HL-60 (cell line): ENCODE measurements at places on chromosomes 5 and 9.

- no peak for DNase-seq
Observed at GRCh38 chr9:1151691-1152090, 101.5 kb downstream of the DMRT2 start.

DNA sequence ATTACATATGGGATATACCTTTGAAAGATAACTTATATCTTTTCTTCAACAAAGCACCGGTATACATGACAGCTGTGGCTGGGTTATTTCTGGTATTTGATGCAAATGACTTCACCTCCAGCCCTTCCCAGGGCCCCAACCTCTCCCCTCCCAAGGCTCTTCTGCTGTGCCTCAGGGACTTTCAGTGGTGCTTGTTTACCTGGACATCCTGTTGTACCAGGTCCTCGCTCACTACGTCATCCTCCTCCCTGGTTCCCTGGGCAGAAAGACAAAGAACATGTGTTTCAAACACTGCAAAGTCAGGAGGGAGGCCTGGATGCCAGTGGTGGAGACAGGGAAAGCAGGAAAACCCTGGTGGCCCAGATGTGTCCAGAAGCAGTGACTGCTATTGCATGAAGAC, 23.4 kb downstream of the ANXA6 start:
- no peak for DNase-seq

DNA sequence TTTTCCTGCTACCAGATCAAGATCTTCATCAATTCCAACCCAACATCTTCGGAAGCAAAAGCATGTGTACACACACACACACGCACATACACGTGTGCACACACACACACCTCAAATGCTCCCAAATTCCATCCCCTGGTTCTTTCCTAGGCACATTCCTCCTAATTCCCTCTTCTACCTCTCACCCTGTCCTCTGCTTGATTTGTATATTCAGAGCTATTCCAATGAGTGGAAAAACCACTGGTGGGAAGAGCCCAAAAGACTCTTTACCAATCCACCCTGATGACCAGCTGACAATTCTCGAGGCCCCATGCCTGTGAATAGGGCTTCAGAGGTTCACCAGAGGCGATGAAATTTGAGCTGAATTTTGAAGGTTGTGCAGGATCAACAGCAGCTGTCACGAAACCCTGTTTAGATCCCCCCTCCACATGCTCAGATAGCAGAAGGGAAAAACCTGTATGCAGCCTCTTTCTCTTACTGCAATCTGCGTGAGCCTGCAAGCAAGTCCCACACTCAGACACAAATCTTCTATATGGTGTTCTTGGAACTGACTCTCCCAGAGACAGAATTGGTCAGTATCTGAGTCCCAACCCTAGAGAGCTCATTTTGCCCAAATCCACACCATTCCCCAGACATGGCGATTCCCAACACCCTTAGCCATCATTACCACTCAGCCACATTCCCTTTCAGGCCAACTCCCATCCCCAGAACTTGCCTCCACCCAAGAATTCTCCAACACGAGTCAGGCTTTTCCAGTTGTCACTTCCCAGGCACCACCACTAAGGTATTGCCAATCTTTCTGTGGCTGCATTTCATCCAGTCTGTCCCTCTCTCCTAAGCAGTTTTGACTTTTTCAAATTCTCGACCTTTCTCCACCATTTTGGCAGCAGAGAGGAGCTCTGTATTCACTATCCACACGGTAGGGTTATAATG, 4.3 kb upstream of the TRIO start:
- no peak for DNase-seq

DNA sequence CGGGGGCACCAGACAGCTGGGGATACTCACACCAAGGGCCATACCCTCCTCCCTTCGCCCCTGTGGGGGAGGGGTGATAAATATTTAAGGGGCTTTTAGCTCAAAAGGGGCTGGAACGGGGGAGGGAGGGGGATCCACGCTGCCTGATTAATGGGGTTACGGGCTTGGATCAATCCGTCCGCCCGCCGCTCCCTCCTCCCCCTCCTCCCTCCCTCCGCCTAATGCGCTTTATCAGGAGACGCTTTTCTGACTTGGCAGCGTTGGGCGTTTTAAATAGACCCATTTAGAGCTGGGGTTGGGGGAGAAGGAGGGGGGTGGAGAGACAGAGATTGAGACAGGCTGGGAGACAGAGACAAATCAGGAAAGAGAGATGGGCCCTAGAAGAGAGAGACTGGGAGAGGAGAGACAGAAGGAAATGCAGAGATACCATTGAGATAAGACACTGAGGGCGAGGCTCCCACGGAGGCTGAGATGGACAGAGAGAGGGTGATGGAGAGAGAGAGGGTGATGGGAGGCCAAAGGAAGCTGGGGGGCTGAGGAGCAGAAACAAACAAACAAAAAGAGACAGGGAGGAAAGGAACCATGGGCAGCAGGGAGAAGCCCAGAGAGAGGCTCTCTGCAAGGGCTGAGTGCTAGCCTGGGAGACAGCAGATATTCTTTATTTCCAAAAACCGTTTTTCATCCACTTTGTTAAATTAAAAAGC, 10.3 kb downstream of the CNTFR start:
- no peak for DNase-seq

- DNase-seq: no peak
Observed at GRCh38 chr9:18496256-18497000, 22.5 kb downstream of the ADAMTSL1 start.

GRCh38 chr9:91802391-91802790, 147.6 kb downstream of the ROR2 start:
- peak; percentile 47 for DNase-seq

GRCh38 chr9:91824601-91825305, 125.3 kb downstream of the ROR2 start:
- no peak for DNase-seq

- DNase-seq: no peak
Observed at GRCh38 chr9:129476821-129477611, 143.9 kb downstream of the C9orf50 start.

- no peak for DNase-seq
Observed at GRCh38 chr5:13558408-13558807, 386.1 kb downstream of the DNAH5 start.

GRCh38 chr9:77533671-77534070, 114.5 kb downstream of the GNA14 start:
- no peak for DNase-seq

DNA sequence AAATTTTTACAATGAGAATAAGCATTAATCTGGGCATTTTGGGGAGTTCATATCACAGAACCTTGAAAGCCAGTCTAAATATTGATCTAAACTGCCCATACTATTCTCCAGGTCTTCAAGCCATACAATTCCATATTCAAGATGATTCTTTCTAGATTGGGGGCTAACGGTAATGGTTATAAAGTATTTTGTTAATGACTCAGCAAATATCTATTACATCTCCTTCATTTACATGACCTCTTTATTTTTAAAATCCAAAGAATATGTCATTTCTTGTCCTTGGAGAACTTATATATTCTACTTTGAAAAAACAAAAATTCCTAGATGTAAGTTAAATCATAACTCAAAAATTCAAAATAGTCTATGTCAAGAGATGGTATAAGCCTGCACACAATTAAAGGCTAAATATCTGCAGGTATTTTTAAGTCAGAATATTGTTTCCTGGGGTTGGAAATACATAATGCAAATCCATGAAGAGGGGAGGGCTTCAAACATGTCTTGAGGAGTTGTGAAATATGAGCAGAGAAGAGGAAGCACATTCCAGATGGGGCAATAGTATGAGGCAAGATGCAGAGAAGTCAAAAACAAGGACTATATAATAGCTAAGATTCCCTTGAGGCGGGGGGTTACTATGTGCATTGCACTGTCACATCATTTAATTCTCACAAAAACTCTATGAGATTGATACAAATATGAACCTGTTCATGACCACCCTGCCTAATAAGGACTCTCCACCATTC, 526.4 kb downstream of the NR2F1-AS1 start:
- DNase-seq: peak; percentile 42

GRCh38 chr9:83675466-83675865, 32.3 kb downstream of the UBQLN1 start:
- DNase-seq: no peak

GRCh38 chr9:118734696-118735095, 634.5 kb downstream of the BRINP1 start:
- DNase-seq: no peak

- no peak for DNase-seq
Observed at GRCh38 chr9:125992557-125992956, 245.4 kb downstream of the PBX3 start.

DNA sequence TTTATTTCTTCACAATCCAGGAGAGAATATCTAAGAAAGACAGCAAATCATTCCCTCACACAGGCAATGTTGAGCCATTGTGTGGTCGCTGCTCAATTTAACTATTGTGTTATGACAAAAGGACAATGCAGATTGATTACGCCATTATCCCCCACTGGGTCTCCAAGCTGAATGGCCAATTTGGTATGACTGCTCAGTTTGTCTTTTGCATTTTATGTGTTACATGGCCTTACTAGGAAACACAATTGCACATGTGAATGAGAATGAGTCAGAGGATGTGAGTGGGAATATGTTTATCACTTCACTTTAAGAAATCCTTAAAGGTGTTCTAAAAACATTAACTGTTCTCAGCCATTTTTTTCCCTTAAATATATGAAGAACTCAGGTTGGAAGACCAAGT, 108.3 kb downstream of the FAM174A start:
- no peak for DNase-seq

DNA sequence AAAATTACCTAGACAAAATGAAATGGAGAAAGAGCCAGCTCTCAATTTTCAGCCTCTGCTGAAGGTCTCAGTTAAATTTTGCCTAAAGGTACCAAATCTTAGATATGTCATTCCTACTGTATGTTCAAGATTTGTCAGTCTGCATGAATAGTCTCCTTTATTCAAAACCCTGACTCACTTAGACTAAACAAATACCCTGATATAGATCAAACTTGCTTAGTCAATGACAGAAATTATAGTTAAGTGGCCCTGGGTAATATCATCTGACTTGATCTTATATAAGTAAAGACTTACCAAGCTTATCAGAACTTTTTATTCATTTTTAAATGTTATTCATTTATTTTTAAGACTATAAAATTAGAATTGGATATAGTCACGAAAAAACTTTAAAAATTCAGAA, 12.2 kb downstream of the MEGF9 start:
- DNase-seq: no peak

DNA sequence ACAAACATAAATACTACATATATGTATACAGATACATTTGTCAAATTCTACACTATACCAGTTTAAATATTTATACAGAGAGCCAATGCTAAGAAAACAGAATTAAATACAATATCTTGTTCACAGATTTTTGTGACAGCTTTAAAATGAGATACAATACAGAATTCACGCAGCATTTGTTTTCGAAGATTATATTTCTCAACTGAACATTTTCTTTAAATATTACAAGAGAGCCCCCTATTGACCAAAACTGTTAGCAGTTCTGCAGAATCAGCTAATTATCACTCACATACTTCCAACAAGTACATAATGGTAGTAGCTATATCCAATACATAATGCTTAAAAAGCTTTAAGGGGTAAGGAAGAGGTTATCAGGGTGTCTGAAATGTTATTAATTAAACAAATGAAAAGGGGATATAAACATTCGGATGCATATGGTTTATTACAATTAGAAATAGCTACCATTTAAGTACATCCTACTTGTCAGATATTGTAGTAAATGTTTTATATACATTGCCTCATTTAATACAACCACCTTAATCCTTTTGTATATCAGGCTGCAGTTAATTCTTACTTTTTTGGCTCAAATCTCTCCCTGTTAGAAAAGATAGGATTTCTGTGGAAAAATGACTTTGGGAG, 31.7 kb downstream of the ZDHHC21 start:
- DNase-seq: no peak

- DNase-seq: peak; percentile 98
Observed at GRCh38 chr5:151213803-151214613, 9.9 kb downstream of the CCDC69 start.

- no peak for DNase-seq
Observed at GRCh38 chr5:31054453-31054852, 139.0 kb upstream of the CDH6 start.

DNA sequence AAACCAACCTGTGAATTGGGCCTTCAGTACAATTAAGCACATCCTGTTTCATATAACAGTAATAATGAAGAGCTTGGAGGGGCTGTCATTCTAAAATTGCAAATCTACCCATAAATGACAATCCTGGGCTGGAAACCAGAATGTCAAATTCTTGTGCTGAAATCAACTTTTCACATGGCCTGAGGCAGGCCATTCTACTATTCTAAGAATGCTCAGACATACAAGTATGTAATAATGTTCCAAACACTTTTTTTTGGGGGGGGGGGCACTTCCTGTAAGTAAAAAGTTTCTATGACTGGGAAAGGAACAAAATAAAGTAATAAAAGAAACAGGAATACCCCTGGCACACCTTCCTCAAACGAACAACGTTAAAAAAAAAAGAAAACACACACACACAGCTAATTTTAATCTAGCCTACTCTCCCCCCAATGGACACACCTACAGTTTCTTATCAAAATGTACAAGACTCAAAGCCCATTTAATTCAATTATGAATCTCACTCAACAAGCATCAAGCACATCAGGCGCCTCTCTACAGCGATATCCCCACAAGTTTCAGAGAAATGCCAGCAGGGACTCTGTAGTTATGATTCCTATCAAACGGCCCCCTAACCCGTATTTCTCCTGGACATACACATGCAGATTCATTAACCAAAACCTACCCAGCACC, 1.4 kb downstream of the ETF1 start:
- DNase-seq: no peak

GRCh38 chr5:24963611-24964010, 318.8 kb upstream of the CDH10 start:
- DNase-seq: no peak

DNA sequence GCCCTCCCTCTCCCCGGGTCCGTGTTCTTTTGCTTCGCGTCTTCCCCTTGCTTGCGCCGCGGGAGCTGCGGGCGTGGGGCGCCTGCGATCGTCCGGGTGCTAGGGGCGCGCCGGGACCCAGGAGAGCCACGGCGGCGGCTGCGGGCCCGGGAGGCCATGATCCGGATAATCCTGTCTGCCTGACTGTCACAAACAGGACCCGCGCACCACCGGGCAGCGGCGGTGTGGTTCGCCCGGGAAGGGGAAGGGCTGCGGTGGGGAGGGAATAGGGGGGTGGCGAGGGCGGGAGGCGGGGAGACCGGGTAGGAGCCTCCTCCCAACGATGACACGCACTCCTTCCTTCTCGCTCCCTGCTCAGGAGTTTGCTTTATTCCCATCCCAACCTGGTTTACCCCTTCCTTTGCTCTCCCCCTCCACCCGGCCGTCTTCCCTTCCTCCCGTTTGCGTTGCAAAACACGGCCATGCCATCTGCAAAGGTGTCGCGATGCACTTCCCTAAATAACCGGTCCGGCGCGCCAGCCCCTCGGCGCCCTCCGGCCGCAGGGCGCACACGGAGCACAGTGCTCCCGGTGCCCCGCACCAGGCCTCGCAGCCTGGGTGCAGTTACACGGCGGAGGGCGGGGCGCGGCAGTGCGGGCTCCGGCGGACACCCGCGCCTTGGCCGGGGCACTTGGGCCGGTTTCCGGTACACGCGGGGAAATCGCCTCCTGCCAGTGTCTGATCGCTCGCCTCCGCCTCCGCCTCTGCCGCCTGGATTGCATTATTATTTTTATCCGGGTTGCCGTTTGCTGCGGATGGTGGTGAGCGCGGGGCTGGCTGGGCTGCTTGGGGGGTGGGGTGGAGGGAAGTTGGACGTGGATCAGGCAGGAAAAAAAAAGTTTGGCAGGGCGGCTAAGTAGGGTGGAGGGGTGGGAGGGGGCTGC, 1.5 kb downstream of the SMARCA2 start:
- peak; percentile 73 for DNase-seq
